ENCODE measurements at places on chromosomes 7 and 10.

GRCh38 chr10:96124230-96125141 lies 5.6 kb upstream of the ZNF518A start:
- no peak for DNase-seq

DNA sequence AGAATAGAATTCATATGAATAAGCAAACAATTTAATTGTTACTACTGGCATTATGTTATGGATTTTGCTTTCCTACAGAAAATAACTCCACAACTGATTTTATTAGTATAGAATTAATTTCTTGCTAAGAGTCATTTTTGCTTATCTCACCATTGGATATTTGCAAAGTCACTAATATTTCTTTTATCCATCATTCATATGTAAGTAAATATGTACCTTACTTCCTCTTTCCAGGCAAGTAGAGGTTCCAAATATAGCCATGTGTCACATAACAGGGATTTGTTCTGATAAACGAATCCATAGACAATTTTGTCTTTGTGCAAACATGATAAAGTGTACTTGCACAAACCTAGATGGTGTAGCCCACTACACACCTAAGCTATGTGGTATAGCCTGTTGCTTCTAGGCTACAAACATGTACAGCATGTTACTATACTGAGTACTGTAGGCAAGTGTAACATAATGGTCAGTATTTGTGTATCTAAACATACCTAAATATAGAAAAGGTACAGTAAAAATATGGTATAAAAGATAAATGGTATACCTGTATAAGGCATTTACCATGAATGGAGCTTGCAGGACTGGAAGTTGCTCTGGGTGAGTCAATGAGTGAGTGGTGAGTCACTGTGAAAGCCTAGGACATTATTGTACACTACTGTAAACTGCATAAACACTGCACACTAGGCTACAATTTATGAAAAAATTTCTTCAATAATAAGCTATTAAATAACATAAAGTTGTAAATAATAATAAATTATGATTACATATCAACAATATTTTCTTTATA lies 18.3 kb downstream of the KLLN start:
- no peak for DNase-seq

- no peak for DNase-seq
Observed at GRCh38 chr10:110432084-110432483, 65.6 kb upstream of the DUSP5 start.

DNA sequence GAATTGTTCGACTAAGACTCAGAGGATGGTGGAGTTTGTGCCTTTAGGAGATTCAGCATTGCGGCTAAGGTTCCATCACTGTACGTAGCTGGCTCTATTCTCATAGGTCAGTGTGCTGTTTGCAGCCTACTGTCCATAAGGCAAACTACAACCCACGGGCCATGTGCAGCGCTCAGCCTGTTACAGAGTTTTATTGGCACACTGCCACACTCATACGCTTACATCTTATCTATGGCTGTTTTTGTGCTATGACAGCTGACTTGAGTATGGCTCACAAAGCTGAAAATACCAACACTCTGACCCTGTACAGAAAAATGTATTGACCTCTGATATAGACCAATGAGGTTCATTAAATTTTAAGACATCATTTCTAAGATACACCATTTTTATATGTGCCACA lies 114.5 kb downstream of the ARID5B start:
- no peak for DNase-seq

GRCh38 chr10:128137877-128138276 lies 11.7 kb upstream of the MKI67 start:
- DNase-seq, result no peak

GRCh38 chr7:19939746-19940145 lies 166.3 kb upstream of the TMEM196 start:
- DNase-seq, result no peak

DNA sequence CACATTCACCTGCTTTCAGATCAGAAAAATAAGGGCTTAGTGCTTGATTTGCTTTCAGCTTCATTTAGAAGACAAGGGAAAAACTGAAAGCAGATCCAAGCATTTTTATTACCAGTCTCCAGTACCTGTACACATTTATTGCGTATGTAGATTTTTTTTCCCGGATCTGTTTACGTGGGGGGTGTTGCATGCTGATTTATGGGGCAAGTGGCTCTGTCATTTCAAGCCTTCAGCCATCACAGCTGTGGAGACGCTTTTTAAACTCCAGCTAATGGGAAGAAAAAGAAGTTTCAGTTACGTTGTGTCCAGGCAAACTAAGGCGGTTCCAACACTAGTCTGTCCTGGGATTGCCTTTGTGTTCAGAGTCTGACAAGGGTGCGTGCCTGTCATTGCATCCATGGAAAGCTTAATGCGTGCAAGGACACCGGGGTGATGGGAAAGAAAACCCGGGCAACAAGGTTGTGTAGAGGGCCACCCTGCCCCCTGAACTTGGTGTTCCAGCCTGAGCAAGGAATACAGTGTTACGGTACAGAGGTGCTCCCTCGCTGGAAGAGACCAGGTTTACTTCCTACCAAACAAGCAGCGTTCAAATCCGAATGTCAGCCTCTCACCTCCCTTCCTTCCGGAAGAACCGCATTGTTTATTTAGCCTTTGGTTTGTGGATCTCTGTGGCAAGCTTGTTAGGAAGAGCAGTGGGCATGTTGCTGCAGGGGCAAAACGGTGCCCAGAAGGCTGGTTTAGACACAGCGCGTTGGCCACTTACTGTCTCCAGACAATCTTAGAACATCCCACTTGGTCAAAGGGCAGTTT lies 128.2 kb downstream of the FGFR2 start:
- DNase-seq, result no peak

- DNase-seq, result no peak
Observed at GRCh38 chr7:157469181-157470016, 132.6 kb downstream of the DNAJB6 start.

DNA sequence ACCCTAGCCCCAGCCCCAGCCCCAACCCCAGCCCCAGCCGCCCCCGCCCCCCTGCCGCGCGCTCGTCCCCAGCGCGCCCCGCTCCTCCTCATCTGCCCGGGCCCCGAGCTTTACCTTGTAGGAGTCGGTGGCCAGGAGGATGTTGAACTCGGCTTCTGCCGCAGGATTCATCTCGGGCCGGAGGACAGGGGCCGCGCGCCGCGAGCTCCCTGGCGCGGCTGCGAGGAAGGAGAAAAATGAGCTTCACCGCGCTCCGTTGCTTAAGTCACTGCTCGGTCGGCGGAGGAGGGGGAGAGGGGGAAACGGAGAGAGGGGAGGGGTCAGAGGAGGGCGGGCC lies at the start of gene NAMPT:
Gene NAMPT, minus strand, starts transcription at position 270 of the 337 bp plus-strand sequence. Its CDS starts 99 bp downstream, at position 171.
- no peak for DNase-seq

DNA sequence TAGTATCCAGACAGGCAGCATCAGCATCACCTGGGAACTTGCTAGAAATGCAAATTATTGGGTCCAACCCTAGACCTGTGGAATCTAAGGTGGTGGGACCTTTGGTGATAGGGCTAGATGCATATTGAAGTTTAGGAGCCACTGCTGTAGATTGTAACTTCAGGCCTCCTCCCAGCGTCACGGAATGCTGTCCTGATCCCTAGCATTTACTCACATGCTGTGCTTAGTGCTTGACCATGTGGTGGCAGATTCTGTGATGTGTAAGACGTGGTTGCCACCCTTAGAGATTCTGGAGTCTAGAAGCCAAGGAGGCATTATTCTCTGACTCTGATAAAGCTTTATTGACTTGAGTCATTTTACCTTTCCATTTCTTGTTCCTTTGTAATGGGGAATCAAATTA lies 13.5 kb downstream of the AHR start:
- no peak for DNase-seq

- DNase-seq, result no peak
Observed at GRCh38 chr7:143519411-143520131, 41.9 kb downstream of the TAS2R41 start.

GRCh38 chr7:128831178-128831993 lies 1.2 kb downstream of the FLNC start:
- no peak for DNase-seq

- no peak for DNase-seq
Observed at GRCh38 chr7:69282946-69283345, 315.3 kb upstream of the AUTS2 start.

DNA sequence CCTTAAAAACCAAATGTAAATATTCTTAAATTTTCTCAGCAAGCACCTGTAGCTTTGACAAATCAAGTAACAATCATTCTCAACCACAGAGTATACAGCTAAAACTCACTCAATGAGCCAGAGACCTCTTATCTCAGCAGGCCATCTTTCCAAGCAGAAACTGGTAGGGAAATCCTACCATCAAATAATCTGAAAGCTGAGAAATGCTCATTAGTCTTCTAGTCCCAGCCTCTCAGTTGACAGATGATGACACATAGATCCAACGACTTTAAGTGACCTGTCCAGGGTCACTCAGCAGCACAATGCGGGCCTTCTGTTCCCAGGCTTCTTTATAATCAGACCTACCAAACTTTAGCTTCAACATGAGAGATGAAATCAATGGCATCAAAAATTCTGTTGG lies 184.6 kb downstream of the SGMS1 start:
- DNase-seq, result no peak

Measured in HS-27A (cell line).